ENCODE measurements at places on chromosomes 7 and 10.

GRCh38 chr10:111103196-111103840 lies 26.5 kb downstream of the ADRA2A start:
- DNase-seq: no peak

DNA sequence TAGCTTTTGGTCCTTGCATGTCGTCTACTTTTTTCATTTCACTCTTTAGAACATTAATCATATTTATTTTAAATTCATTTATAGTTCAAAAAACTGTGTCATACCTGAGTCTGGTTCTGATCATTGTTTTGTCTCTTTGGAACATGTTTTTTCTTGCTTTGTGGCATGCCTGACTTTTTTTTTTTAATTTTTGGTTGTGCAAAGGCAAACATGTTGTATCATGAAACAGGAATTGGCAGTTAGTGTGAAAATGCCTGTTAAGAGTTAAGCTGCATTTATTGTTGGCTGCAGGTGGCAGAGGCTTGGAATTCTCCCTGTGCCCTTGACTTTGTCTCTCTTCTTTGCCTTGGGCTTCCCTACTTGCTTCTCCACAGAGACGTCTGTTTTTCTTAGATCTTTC lies 525.0 kb upstream of the ADARB2 start:
- DNase-seq: no peak

DNA sequence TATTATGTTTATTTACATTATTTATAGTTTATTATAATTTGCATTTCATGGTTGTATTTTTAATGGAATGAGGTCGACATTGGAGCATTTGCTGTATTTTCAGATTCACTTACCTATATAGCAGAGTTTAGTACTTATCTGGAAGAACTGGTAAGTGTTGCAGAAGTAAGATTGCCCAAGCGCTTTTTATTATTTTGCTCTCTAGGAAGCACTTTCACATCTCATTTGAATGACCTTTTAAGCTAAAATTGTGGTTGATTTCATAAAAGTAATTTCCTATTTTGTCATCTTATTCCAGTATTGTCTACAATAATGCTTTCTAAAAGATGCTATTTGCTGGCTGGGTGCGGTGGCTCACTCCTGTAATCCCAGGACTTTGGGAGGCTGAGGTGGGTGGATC lies 28.6 kb downstream of the SEC61A2 start:
- DNase-seq: no peak

- DNase-seq: no peak
Measured at GRCh38 chr10:58438340-58438871, 53.2 kb downstream of the TFAM start.

- DNase-seq: no peak
Measured at GRCh38 chr10:79182781-79183467, 114.2 kb downstream of the ZMIZ1 start.

- DNase-seq: no peak
Measured at GRCh38 chr10:110436554-110437350, 61.0 kb upstream of the DUSP5 start.

DNA sequence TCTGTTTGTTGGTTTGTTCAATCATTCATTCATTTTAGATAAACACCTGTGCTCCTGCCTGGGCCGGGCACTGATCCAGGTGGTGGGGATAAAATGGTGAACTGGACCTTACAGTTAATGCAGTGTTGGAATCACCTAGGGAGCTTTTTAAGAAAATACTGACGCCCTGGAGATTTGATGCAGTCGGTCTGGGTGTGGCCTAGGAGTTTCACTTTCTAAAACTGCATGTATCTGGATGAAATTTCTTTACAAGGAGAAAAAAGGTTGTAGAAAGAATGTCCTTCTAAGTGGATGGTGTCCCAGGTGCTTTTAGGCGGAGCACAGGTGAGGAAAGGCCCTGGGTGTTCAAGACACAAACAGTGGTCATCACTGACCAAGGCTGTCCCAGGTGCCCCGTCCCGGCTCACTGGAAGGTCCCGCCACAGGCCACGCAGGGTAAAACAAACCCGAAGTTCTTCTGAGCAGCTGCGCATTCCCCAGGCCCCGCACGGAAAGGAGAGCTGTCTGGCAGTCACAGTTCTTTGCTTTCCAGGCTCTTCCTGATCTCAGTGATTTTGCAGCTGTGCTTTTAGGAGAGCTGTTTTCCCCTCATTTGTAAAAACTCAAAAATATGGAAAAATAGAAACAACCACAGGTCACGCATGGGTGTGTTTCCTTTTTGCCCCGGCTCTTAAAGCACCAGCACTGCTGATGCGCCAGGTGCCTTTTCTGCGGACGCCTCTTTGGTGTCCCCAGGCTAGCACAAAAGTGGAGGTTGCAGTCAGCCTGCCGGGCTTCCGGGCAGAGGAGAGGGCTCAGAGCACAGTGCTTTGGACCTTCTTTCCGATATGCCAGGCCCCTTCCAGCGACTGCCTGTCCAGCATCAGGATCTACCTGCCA lies 161.9 kb downstream of the GRK5 start:
- no peak for DNase-seq

GRCh38 chr10:25280573-25280972 lies 105.8 kb downstream of the GPR158 start:
- DNase-seq: no peak

DNA sequence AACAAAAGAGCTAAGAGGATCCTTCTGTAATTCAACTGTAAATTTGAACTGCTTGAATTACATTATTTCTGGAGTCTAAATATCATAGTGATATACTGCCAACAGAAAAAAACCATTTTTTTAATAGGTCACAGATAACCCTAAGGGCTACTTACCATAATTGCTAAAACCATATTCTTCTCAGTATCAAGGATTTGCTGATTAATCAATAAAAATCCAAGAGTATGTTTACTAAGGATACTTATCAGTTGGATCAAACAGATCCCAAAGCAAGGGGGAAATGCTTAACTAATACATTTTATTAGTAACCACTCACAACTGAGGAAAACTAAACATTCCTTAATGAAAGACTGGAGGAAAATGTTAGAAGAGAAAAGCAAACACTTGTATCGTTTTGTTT lies 166.0 kb downstream of the PIP4K2A start:
- no peak for DNase-seq

- DNase-seq: no peak
Measured at GRCh38 chr7:133275446-133276095, 22.7 kb downstream of the EXOC4 start.

- DNase-seq: no peak
Measured at GRCh38 chr7:24052572-24053260, 231.3 kb upstream of the NPY start.

DNA sequence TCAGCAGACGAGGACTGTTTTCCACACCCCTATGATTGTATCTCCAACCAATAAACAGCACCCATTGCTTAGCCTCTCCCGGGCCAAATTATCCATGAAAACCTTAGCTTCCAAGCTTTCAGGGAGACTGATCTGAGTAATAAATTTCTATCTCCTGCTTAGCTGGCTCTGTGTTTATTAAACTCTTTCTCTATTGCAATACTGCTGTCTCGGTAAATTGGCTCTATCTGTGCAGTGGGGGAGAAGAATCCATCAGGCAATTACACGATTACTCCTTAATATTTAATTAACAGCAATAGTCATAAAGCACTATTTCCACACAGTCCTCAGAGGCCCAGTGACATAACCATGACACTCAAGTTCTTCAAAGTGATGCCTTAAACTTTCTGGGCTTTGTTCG lies 1122.8 kb downstream of the TYW1 start:
- no peak for DNase-seq

GRCh38 chr10:129580901-129581300 lies 113.9 kb downstream of the MGMT start:
- DNase-seq: no peak

GRCh38 chr10:124005991-124006392 lies 87.4 kb downstream of the CHST15 start:
- DNase-seq: no peak

DNA sequence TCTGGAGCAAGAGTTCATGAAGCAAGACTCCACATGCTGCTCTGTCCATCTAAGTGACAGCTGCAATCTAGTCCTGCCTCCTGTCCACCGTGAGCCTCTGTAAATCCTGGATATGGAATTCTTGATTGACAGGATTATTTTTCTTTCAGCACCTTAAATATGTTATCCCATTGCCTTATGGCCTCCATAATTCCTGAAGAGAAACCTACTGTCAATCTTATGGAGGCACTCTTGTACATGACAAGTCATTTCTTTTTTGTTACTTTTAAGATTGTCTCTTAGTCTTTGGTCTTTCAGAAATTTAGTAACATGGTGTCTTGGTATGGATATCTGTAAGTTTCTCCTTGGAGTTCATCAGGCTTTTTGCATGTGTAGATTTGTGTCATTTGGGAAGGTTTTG lies 82.8 kb downstream of the NPSR1 start:
- DNase-seq: no peak

DNA sequence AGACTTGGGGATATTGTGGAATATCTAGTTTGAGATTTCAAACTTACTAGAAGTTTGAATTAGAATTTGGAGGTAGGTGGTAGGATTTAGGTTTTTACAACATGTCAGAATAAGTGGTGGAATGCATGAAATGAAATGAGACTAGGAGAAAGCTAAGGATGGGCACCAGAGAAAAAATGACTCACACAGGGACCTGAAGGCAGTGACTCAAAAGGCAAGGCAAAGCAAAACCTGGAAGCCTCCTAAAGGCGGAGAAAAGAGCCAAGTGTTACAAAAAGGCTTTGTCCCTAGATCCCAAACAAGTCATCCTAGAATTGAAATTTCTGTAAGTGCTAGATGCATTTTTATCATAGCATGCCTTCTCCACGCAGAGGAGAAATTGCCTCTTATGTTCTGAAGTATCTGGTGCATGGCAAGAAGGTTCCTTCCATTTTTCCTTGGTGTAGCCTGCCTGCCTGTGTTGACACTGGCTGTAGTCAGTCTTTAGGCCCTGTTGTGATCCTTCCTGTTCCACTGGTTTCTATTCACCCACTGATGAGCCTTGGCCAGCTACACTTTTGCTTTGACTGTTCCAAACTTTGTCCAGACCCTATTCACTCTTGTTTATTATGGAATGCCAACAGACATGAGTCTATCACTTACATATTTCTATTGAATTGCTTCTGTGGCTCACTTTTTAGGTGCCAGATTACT lies 109.3 kb downstream of the ETV1 start:
- DNase-seq: no peak

DNA sequence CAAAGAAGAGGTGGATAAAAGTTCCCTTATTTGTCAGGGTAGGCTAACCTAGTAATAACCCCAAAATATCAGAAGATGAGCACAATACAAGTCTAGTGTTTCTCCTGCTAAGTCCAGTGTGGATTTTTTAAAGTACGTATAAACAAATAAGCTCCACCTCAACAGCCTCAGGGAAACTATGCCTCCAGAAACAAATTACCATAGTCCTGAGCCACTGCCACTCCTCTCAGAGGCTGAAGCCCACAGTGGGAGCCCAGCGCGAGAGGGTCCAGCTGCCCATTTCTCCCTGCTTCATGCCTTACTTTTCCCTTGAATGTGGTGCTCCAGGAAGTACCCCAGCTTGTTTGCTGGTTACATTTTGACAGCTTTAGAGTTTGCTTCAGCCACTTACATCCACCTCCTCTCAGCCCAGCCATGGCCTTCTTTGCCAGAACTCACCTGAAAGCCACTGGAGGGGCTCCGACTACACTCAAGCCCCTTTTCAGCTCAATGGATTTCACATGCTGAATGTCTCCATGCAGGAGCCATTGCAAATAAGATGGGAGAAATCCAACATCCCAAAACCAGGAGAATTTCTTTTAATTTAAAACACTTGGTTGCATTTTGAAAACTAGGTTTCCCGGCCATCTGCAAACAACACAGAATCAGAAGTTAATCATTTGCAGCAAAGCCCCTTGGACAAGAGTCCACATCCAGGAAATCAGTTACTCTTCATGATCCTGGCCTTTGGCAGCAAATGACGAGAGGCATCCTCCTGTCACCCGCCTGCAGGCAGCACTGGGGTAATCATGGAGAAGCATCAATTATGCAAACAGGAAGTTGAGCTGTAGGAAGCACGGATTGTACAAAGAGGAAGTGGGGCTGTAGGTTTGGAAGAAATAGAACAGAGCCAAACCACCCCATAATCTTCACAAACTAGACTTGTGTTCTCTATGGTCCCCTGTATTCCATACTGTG lies 138.1 kb downstream of the HERPUD2 start:
- no peak for DNase-seq

GRCh38 chr10:71561003-71561574 lies 158.5 kb downstream of the C10orf105 start:
- DNase-seq: no peak

GRCh38 chr7:11831736-11832495 lies at the start of gene THSD7A:
TSS of gene THSD7A (minus strand) at chr7:11832198. CDS start at chr7:11831946, 252 bp downstream.
- no peak for DNase-seq

- no peak for DNase-seq
Measured at GRCh38 chr7:17233603-17234002, 64.8 kb upstream of the AHR start.

- DNase-seq: no peak
Measured at GRCh38 chr10:7230951-7231350, 179.9 kb downstream of the SFMBT2 start.

Data from stimulated activated CD8-positive, alpha-beta memory T cell treated with anti-CD3 and anti-CD28 coated beads, Interleukin-15, amount 100 ng/mL, for 24 hours (primary cell).